Thoracic aorta (tissue), 2 donors: ENCODE measurements at places on chromosomes 13 and 19. TPM values are rescaled to one million over a fixed set of nuclear protein-coding genes. Genes with fewer than 3 reads are reported as not detected.

The DKKL1 gene
- 0.95 TPM for total RNA-seq

The SMIM44 gene
- not detected for total RNA-seq

The SYNE4 gene
- total RNA-seq = 0.92 TPM

The C19orf81 gene
- not detected for total RNA-seq

GRCh38 chr13:114142640-114143490 is 10.4 kb upstream of the RASA3 start:
- H3K27ac ChIP-seq = no peak overlapping the region
- H3K4me3 ChIP-seq = no peak overlapping the region
- H3K36me3 ChIP-seq = no peaks in the 10 kb centered on the region

- DNase-seq = no peak
- H3K36me3 ChIP-seq = no peaks in the 10 kb centered on the region
- H3K27me3 ChIP-seq = no peaks in the 10 kb centered on the region
- no peak overlapping the region for H3K4me3 ChIP-seq
- H3K4me1 ChIP-seq = peaks cover 7% of the 10 kb centered on the region
- no peak overlapping the region for H3K27ac ChIP-seq
These were observed 10.6 kb upstream of the ZNF358 start for GRCh38 chr19:7505288-7505681.

- no peaks in the 10 kb centered on the region for H3K27me3 ChIP-seq
- H3K27ac ChIP-seq = no peak within 1 kb of the TSS
- H3K4me1 ChIP-seq = no peaks in the 10 kb centered on the region
- no peak for DNase-seq
- no peak within 1 kb of the TSS for H3K4me3 ChIP-seq
- no peaks in the 10 kb centered on the region for H3K36me3 ChIP-seq
These were observed at the start of gene MISP for GRCh38 chr19:750640-751423. Gene MISP, plus strand, starts transcription at chr19:751112. Its CDS starts 5,835 bp downstream, at chr19:756947.

DNA sequence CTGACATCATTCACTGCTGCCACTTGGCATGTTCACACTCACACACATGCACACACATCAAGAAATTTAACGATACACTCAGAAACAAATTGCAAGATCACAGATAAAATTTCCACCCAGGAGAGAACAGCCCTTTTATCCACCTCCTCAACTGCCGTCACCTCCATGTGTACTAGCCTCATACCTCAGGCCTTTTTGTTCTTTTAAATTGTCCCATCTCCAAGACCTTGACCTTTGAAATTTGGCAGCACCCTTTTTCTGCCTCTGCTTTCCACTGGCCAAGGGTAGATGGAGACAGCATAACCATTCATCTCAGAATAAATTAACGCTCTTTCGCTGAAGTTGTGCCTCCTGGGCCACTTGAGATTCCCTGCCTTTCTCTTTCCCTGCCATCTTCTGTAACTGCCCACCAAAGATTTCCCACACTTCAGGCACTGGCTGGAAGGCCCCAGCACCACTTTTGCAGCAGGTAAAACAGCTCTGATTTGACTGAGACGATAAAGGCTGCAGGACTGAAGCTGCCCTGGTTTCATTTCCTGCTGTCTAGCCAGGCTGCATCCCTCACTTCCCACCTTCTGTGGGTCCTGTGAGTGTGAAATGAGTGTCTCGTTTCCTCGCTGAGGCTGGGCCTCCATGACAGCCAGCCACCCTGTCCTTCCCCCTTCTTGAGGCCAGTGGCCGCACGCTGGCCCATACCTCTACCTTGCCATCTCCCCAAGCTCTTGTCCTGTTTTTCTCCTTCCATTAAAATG is 39.3 kb downstream of the MBNL2 start:
- H3K36me3 ChIP-seq = no peaks in the 10 kb centered on the region
- H3K27ac ChIP-seq = peak overlapping the region; percentile 75

GRCh38 chr19:5968431-5969373 is 9.2 kb downstream of the RANBP3 start:
- H3K4me1 ChIP-seq = peaks cover 9% of the 10 kb centered on the region
- H3K27ac ChIP-seq = no peak overlapping the region
- no peak for DNase-seq

- H3K27me3 ChIP-seq = no peaks in the 10 kb centered on the region
- no peak for DNase-seq
- H3K4me3 ChIP-seq = no peak overlapping the region
- H3K4me1 ChIP-seq = peaks cover 32% of the 10 kb centered on the region
- H3K27ac ChIP-seq = peak overlapping the region; percentile 45
These were observed 2.7 kb upstream of the GATAD2A start for GRCh38 chr19:19402656-19403372.

- no peak overlapping the region for H3K4me3 ChIP-seq
- no peak for DNase-seq
- H3K27ac ChIP-seq = no peak overlapping the region
- H3K4me1 ChIP-seq = no peaks in the 10 kb centered on the region
These were observed 911.0 kb downstream of the UQCRFS1 start for GRCh38 chr19:28301961-28302360.
